ENCODE measurements at places on chromosomes 3 and 15.

DNA sequence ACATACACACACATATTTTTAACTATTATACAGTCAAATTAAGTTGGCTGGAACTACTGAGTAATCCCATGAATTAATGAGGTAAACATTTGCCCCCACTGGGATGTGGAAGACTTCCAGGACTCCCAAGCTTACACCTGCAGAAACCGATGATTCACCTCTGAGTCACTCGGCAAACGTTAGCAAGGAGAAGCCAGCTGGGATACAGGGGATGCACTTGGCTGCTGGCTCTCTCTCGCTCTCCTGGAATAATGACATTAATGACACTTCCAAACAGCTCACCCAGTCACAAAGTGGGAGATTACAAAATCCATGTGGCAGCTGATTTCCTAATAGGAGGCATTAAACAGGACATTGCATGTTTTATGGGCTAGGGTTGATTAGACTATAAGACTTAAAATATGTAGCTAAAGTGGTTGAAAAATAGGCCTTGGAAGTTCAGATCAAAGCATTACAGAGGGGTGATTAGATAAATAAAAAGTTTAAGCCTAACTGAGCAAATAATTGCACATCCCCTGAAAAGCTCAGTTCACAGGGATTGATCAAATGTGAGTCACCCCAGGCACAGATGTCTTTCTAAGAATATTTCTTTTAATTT lies 500.9 kb downstream of the SOX2 start:
- DNase-seq: peak; percentile 82

- peak; percentile 87 for DNase-seq
These were observed 11.4 kb downstream of the CDIN1 start for GRCh38 chr15:36590838-36591237.

- DNase-seq: no peak
These were observed 15.0 kb upstream of the TM6SF1 start for GRCh38 chr15:83092309-83092976.

GRCh38 chr3:99638167-99638948 lies at the start of gene COL8A1:
TSS of gene COL8A1 (plus strand) at chr3:99638594. CDS start at chr3:99790683, 152,089 bp downstream.
- peak; percentile 84 for DNase-seq

GRCh38 chr3:52406231-52406661 lies 38.7 kb downstream of the SEMA3G start:
- DNase-seq: no peak

DNA sequence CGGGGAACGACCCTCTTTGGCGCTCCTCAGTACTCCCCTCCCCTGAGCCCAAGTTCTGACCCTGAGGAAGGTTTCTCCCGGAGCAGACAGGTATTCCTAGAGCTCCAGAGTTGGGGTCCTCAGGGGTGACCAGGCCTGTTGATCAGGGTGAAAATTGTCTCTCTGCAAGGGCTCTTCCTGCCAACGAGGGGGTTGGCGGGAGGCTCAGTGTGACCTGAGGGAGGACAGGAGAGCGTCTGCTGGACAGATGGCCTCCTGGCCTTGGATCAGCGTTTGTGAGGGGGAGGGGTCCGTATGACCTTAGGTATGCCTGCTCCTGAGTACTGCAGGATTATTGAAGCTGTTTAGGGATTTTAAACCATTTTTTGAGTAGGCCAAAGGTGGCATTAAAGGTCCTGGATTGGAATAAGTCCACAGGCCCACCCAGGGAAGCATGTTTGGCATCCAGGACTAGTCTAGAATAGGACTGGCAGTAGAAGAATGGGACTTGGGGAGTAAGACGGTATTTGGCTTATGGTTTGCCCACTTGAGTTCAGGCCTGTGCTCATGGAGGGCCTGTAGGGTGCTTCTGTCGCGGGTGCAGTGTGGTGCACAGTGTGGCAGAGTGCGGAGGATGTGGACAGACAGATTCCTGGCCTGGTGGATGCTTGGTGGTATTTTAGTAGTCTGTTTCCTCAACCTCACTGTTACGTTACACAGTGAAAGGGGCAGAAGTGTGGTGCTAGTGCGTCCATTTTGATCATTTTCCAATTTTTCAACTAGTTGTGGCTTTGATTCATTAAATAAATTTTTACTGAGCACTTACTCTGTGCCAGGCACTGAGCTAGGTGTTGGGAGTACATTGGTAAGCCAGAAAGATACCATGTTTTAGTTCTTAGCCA lies 959 bp downstream of the ZNF592 start:
- no peak for DNase-seq

GRCh38 chr3:58023531-58023930 lies 15.3 kb downstream of the FLNB start:
- DNase-seq: no peak

DNA sequence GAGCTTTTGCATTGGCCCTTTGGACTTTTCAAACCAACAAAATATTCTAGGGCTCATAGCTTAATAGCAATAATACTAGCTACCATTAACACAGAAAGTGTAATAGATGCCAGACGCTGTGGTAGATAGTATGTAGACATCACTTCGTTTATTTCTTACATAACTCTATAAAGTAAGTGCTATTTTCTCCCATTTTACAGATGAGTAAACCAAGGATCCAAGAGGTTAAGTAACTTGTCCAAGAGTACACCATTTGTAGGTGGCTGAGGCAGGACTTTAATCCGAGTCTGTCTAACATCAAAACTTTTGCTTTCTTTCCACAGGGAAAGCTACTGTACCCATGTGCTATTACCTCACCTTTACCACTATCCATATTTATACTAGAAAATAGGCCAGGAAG lies 12.0 kb downstream of the EID1 start:
- DNase-seq: no peak

DNA sequence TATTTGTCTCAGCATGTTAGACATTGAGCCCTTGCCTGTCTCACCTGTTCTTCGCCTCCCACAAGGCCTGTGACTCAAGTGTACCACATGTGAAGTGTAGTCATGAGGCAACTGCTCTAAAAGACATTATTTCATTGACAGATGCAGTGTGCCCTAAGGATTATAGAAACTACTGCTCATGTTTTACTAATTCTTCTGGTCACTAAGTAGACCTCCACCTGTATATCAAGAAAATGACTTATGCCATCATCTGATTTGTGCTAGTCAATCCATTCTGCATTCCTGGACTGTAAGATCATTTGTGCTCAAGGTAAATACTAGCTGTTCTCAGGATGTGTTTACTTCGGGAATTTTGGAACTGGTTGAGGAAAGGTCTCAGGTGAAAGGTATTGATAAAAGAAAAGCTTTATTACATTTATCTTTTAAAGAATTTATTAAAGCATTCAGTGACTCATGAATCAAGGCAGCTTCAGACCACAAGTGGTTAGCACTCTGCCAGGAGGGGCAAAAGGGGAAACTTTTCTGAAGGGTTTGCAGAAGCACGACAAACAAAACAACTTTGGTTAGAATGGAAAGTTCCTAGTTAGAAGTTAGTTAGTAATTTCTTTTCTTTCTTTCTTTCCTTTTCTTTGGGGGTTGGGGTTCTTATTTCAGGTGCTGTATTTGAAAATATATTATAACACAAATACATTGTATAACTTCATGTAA lies 465.3 kb upstream of the CBLB start:
- DNase-seq: peak; percentile 51

- peak; percentile 85 for DNase-seq
These were observed 5.0 kb downstream of the GATA2 start for GRCh38 chr3:128487813-128488635.

GRCh38 chr15:47741907-47742306 lies 24.6 kb downstream of the SEMA6D start:
- no peak for DNase-seq

GRCh38 chr3:8555113-8555661 lies 53.6 kb downstream of the LMCD1 start:
- peak; percentile 88 for DNase-seq

DNA sequence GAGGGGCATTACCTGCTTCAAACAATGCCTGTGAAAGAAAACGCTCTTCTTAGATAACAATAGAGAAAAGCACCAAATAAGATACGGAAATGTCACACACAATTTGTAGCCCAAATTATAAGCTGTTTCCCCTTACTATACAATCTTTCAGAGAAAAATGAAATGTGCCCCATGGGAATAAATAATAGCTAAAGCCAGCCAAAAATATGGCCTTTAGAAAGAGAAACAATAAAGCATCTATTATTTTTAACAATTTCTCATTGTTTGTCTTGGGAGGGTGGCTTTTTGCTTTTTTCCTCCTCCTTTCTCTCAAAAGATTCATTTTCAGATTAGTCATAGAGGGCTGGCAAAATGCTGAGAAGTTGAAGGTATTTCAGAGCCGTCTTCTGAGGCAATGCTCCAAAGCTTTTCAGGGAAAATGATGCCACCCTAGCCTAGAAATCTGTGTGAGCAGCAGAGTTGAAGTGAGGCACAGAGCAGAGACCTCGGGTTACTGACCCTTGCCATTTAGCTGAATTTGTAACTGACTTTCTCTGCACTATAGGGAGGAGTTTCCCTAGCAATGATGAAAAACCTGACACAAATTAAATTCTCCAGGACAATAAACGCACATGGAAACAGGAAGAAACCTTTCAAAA lies 86.3 kb upstream of the PRICKLE2 start:
- DNase-seq: peak; percentile 39

GRCh38 chr3:179450901-179451264 lies 387 bp downstream of the GNB4 start:
- DNase-seq: peak; percentile 48

- peak; percentile 49 for DNase-seq
These were observed 463.5 kb upstream of the RASGRP1 start for GRCh38 chr15:39028069-39028468.

GRCh38 chr15:95417761-95418160 lies 912.7 kb upstream of the NR2F2 start:
- no peak for DNase-seq

DNA sequence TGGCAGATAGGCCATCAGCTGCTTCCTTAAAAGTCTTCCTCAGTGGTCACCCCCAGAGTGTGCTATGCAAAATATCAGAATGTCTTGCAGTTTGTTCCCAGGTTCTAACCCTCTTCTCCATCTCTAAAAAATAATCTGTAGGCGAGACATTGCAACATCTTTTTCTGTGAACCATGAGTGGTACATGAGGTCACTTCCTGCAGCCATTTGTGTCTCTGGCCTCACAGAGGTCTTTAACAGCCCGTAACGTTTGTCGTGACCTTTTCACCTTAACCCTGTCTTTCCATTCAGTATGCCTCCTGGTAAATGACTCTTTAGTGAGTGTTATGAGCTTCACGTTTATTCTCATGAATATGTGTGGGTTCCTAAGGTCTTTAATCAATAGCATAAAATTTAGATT lies 145.4 kb downstream of the KLHL25 start:
- peak; percentile 58 for DNase-seq

DNA sequence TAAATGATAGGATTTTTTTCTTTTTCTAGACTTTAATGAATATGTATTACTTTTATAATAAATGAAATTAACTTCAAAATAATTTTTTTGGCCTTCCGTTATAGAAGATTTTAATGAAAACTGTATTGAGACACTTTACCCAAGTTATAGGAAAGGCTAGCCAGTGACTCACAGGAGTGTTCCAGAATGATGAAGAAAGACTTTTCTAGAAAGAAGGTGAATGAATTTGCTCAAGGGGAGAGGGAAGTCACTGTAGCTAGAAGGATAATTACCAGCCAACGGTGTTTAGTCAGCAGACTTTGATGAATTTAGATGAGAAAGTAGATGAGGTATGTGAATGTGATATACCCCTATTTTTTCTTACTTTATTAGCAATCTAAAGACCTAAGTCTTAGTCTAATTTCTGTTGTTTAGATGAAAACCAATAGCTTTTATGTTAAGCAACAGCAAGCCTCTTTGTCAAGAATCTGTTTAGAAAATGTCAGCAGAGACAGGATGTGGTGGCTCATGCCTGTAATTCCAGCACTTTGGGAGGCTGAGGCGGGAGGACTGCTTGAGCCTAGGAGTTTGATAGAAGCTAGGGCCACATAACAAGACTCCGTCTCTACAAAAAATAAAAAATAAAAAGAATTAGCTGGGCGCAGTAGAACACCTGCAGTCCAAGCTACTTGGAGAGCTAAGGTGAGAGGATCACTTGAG lies 3.2 kb downstream of the ALAS1 start:
- DNase-seq: no peak

Measured in fibroblast of skin of right quadriceps (primary cell).